ENCODE measurements at places on chromosomes 7 and 10. TPM values are rescaled to one million over a fixed set of nuclear protein-coding genes. Genes with fewer than 3 reads are reported as not detected.

- DNase-seq: no peak
These were observed 434.3 kb upstream of the SEMA3D start for GRCh38 chr7:85620936-85621685.

GRCh38 chr10:80159166-80159873 is 26.8 kb downstream of the PLAC9 start:
- DNase-seq: no peak

DNA sequence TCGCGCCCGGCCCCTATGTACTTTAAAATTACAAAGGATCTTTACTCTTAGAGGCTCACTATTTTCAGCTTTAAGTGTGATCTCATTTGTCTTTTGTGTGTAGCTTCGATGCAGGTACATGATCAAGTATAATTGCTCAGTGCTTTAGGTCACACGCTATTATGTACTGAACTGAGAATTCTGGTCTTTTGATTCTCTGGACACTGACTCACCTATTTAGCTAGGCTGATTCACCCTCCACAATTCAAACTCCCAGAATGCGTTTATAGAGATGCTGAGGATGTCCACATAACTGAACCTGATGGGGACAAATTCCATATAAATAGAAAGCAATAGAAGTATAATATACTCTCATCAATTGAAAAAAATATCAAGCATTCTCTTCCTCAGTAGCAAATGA is 57.8 kb downstream of the PRKCQ start:
- no peak for DNase-seq

- DNase-seq: no peak
These were observed 104.5 kb downstream of the NRCAM start for GRCh38 chr7:108351729-108352131.

- no peak for DNase-seq
These were observed 257.0 kb upstream of the AUTS2 start for GRCh38 chr7:69341288-69341687.

DNA sequence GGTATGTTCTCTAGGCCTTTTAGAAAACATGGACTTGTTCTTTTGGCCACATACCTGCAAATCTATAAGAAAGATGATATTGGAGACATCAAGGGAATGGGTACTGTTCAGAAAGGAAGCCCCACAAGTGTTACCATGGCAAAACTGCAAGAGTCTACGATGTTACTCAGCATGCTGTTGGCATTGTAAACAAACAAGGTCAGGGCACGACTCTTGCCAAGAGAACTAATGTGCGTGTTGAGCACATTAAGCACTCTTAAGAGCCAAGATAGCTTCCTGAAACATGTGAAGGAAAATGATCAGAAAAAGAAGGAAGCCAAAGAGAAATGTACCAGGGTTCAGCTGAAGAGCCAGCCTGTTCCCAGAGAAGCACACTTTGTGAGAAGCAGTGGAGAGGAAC is 37.1 kb downstream of the SDK1 start:
- DNase-seq: no peak

DNA sequence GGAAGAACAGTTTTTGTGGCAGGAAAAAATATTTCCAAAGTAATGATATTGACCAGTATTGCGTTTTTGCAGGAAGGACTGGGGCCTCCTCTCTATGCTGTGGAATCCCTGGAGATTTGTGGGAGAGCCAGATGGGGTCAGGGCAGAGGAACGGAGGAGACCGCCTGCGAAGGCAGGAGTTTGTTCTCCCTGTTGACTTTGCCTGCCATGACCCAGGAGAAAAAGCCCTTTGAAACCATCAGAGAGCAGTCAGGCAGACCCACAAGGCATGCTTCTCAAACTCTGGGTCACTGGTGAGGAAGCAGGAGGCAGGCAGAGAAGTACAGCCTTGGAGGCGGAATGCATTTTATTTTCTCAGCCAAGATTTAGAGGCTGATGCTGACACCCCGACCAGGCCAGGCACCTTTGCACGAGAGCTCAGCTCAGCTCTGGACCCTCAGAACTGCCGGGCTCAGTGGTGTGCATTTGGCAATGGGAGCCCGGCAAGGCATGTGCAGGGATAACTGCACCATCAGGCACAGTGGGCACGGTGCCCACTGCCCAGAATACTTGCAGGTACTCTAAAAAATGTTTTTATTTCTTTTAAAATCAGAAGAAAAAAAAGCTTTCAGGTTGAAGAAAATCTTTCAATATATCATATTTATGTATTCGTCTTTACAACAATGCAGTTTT is 410.4 kb downstream of the RPS24 start:
- no peak for DNase-seq

DNA sequence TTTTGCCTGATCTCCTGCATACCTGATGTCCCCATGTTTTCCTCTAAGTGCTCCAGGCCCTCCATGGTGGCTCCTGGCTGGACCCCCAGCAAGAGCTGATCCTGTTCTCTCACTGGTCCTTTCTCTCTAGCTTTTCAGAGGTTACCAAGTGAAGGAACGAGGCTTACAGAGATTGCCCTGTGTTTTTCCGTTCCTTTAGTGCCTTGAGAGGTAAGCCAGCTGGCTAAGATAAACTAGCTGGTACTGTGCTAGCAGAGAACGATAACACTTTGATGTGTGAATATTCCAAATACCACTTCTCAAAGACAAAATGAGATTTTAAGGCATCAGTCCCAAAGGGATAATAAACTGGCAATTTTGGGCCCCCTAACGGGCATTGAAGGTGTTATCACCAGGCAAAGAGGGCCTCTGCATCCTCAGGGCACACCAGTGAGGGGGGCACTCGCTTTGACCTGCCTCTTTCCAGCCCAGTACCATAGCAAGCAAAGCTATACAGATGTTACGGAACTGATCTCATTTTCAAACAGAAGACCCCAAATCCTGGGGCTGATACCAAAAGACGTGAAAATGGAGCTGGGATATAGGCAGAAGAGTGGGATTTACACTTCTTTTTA is 8.4 kb upstream of the CCNY start:
- DNase-seq: no peak

- DNase-seq: no peak
These were observed 5.5 kb downstream of the SKIDA1 start for GRCh38 chr10:21519941-21520436.

Gene GRM3
- total RNA-seq: not detected

Gene COL1A2
- 231 TPM for total RNA-seq

Gene POLD2
- 92.0 TPM for total RNA-seq

Gene PVRIG
- total RNA-seq: 1.1 TPM

Gene SYT15
- 10.4 TPM for total RNA-seq

All from ureter (tissue), 1 donor.